ENCODE measurements at places on chromosomes 7 and 10. TPM values are rescaled to one million over a fixed set of nuclear protein-coding genes. Genes with fewer than 3 reads are reported as not detected.

GRCh38 chr10:5762531-5762930 is 50.7 kb downstream of the GDI2 start:
- DNase-seq: no peak

DNA sequence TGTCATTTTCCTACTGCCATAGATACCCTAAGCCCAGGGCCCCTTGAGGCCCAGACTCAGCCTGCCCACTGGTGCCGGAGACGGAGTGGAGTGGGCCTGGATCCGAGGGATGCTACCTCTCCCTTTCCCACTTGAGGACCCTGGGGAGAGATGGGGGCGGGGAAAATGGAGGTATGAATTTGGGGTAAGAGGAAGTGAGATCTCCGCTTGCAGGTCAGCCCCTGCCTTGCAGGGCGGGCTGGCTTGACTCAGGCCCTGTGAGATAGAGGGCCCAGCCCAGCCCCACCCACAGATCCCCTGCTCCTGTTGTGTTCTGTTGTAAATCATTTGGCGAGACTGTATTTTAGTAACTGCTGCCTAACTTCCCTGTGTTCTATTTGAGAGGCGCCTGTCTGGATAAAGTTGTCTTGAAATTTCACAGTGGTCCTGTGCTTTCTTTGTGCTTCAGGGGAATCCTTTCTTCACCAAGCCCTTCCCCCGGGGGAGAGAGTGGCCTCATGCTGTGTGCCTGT is 13.2 kb downstream of the YKT6 start:
- no peak for DNase-seq

- no peak for DNase-seq
Observed at GRCh38 chr7:101858437-101859385, 41.3 kb downstream of the CUX1 start.

DGKB gene
- not detected for total RNA-seq

OPN4 gene
- not detected for total RNA-seq

GSTO2 gene
- total RNA-seq: 1.4 TPM

ODAD2 gene
- total RNA-seq: not detected

ANXA7 gene
- 90.6 TPM for total RNA-seq

GPR37 gene
- total RNA-seq: not detected
